ENCODE measurements at places on chromosomes 12 and 14. TPM values are rescaled to one million over a fixed set of nuclear protein-coding genes. Genes with fewer than 3 reads are reported as not detected.

DNA sequence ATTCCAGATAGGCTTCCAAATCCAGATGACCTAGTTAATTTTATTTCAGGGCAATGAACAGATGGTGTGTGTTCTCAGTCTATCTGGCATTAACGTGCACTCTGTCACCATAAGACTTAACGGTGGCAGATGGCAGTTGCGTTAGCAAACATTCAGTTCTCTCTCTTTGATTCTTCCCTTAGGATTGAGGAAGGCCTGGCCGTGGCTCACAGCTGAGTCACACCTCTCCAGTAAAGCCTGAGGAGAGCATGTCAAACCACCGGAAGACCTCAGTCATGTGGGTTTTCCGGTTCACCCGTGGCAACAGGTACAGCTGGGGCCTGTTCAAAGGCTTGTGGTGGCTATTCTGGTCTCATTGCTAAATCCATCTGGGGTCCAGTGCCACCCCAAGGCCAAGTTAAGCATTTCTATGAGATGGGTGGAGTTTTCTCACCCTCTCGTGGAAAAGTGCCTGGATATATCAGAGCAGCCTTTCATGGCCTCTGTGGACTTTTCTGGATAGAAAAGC is 545.1 kb upstream of the ATP2B1 start:
- no peaks in the 10 kb centered on the region for H3K27me3 ChIP-seq
- peak; percentile 65 for DNase-seq
- H3K36me3 ChIP-seq: no peaks in the 10 kb centered on the region
- peaks cover 11% of the 10 kb centered on the region for H3K4me1 ChIP-seq
- no peak overlapping the region for H3K27ac ChIP-seq

ZDHHC22 gene
- total RNA-seq: not detected

DNA sequence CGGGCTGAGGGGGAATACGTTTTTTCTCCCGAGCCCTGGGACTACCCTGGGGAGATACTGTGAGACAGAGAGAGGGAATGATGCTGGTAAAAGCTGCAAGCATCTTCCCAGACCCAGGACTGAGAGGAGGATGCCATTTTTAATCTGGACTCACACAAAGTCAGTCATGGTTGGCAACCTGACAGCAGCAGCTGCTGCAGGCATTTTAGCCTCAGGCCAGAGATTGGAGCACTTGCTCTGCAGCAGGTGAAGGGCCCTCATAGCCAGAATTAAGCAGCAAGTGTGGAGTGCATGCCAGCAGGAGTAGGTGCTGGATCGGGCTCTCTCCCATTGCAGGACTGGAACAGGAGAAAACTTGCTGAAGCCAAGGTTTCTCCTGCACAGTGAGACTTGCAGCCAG is 361.1 kb upstream of the CLEC14A start:
- no peaks in the 10 kb centered on the region for H3K27me3 ChIP-seq
- H3K4me3 ChIP-seq: no peak overlapping the region
- no peaks in the 10 kb centered on the region for H3K36me3 ChIP-seq
- DNase-seq: no peak

SYT1 gene
- total RNA-seq: not detected

- H3K4me3 ChIP-seq: no peak overlapping the region
- H3K27ac ChIP-seq: no peak overlapping the region
- no peaks in the 10 kb centered on the region for H3K4me1 ChIP-seq
Observed at GRCh38 chr12:121823727-121824115, 19.9 kb downstream of the SETD1B start.

GRCh38 chr12:117188121-117188665 is 2.1 kb downstream of the FBXO21 start:
- peak overlapping the region; percentile 95 for H3K4me3 ChIP-seq
- no peak overlapping the region for H3K27ac ChIP-seq
- peaks cover 40% of the 10 kb centered on the region for H3K36me3 ChIP-seq

GRCh38 chr14:43479596-43480195 is 1027.4 kb downstream of the FSCB start:
- no peak for DNase-seq
- no peaks in the 10 kb centered on the region for H3K27me3 ChIP-seq
- no peaks in the 10 kb centered on the region for H3K4me1 ChIP-seq
- no peak overlapping the region for H3K27ac ChIP-seq
- no peaks in the 10 kb centered on the region for H3K36me3 ChIP-seq
- H3K4me3 ChIP-seq: no peak overlapping the region

DNA sequence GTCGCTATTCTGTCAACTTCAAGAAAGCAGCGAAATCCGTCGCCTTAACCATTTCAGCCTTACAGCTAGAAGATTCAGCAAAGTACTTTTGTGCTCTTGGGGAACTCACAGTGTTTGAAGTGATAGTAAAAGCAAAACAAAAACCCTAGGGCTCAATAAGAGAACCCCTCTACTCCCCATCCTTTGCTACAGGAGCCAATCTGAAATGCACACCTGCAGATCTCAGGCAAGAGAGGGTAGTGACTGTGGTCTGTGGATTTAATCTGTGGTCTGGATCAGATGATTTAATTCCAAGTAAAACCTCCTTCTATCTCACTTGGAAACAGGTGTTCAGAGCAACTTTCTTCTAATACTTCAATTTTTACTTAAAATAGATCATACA is 422.9 kb upstream of the OR4E1 start:
- H3K4me3 ChIP-seq: peak overlapping the region; percentile 65
- no peaks in the 10 kb centered on the region for H3K36me3 ChIP-seq
- no peak for DNase-seq
- H3K27ac ChIP-seq: peak overlapping the region; percentile 87
- H3K27me3 ChIP-seq: no peaks in the 10 kb centered on the region
- peaks cover 45% of the 10 kb centered on the region for H3K4me1 ChIP-seq

DNA sequence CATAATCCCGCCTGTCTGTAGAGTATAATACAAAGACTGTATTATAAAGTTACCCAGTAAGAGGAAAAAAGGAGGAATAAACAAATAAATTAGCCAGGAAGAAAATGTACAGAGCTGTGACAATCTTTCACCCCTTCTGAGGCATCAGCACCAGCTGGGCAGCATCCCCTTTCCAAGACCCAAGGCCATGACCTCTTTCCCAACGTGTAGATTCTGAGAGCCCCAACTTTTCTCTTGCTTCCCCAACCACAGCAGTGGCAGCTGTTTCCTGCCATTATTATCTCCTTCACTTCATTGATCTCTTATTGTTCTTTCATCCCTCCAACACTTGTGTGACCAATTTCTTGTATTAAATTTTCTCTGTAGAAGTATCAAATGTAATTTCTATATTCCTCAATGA is 101.6 kb downstream of the BBS10 start:
- H3K27me3 ChIP-seq: peaks cover 6% of the 10 kb centered on the region
- H3K4me3 ChIP-seq: no peak overlapping the region
- no peak for DNase-seq
- H3K4me1 ChIP-seq: no peaks in the 10 kb centered on the region
- H3K36me3 ChIP-seq: no peaks in the 10 kb centered on the region
- H3K27ac ChIP-seq: no peak overlapping the region

SEL1L gene
- total RNA-seq: 57.4 TPM

VRTN gene
- total RNA-seq: not detected

DNA sequence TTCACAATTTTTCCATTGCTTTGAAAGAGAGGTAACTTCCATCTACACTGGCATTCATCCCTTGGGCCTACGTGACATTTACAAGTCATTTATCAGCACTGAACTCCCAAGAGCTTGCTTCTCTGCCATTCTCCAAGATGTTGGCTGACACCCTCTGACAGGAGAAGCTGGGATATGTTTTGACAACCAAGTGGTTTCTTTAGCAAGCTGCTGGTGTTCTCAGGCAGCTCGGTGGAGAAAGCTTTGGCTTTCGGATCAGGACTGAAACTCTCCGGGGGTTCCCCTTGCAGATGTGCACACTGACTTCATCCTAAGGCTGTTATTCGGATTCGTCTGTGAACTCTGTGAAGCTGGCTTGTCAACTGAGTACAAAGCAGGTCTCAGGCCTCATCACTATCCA is 15.7 kb downstream of the KCNA5 start:
- no peak overlapping the region for H3K4me3 ChIP-seq
- H3K27me3 ChIP-seq: peaks cover 9% of the 10 kb centered on the region
- no peak overlapping the region for H3K27ac ChIP-seq
- no peaks in the 10 kb centered on the region for H3K36me3 ChIP-seq
- no peak for DNase-seq

REP15 gene
- not detected for total RNA-seq

- no peak overlapping the region for H3K27ac ChIP-seq
- DNase-seq: no peak
- no peaks in the 10 kb centered on the region for H3K4me1 ChIP-seq
- H3K27me3 ChIP-seq: no peaks in the 10 kb centered on the region
- H3K36me3 ChIP-seq: no peaks in the 10 kb centered on the region
- H3K4me3 ChIP-seq: no peak overlapping the region
Observed at GRCh38 chr12:19704966-19705365, 265.7 kb downstream of the AEBP2 start.

- H3K4me1 ChIP-seq: peaks cover 53% of the 10 kb centered on the region
- no peak overlapping the region for H3K27ac ChIP-seq
- no peaks in the 10 kb centered on the region for H3K27me3 ChIP-seq
- H3K36me3 ChIP-seq: peaks cover 13% of the 10 kb centered on the region
- no peak for DNase-seq
Observed at GRCh38 chr12:123111498-123112165, 39.3 kb downstream of the PITPNM2 start.

DNA sequence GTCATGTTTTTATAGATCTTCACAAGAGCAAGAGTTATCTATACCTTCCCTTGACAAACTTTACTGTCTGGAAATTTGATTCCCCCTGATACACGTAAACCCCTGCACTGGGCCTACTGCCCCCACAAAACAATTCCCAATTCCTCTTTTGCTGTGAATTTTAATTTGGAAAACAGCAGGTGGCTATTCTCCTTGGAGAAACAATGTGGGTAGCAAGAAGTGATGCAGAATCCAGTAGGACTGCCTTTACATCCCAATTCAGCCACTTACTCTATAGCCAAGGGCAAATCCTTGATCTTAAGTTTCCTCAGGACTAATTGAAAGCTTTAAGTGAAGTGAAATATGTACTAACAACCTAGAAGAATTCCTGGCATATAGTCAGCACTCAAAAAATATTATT is 129.3 kb downstream of the ACSS3 start:
- H3K4me3 ChIP-seq: no peak overlapping the region
- H3K27me3 ChIP-seq: no peaks in the 10 kb centered on the region
- H3K36me3 ChIP-seq: no peaks in the 10 kb centered on the region
- H3K4me1 ChIP-seq: no peaks in the 10 kb centered on the region
- DNase-seq: no peak

GRCh38 chr14:99758121-99758821 is 34.9 kb upstream of the EML1 start:
- DNase-seq: no peak
- H3K4me3 ChIP-seq: no peak overlapping the region
- H3K27me3 ChIP-seq: peaks cover 15% of the 10 kb centered on the region
- H3K27ac ChIP-seq: no peak overlapping the region

GRCh38 chr14:56098021-56098420 is 20.2 kb upstream of the PELI2 start:
- no peaks in the 10 kb centered on the region for H3K4me1 ChIP-seq
- no peaks in the 10 kb centered on the region for H3K36me3 ChIP-seq
- DNase-seq: no peak
- H3K27me3 ChIP-seq: peaks cover 8% of the 10 kb centered on the region

DNA sequence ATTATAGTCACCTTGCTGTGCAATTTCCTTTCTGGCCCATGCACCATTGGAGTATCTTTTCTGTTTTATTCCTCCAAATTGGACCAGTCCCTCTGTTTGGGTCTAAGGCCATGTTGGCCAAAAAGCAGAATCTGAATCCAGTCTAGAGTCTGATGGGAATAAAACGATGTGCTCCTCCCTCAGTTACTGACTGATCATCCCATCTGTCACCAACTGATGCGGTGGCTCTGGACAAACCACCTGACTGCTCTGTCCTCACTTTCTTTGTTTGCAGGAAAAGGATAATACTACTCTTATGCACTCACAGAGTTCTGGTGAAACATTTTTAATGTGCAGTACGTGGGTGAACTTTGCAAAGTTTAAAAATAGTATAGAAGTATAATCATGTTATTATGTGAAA is 120.2 kb upstream of the HIF1A start:
- H3K4me1 ChIP-seq: peaks cover 68% of the 10 kb centered on the region
- DNase-seq: no peak
- H3K27ac ChIP-seq: no peak overlapping the region
- no peaks in the 10 kb centered on the region for H3K36me3 ChIP-seq

DNA sequence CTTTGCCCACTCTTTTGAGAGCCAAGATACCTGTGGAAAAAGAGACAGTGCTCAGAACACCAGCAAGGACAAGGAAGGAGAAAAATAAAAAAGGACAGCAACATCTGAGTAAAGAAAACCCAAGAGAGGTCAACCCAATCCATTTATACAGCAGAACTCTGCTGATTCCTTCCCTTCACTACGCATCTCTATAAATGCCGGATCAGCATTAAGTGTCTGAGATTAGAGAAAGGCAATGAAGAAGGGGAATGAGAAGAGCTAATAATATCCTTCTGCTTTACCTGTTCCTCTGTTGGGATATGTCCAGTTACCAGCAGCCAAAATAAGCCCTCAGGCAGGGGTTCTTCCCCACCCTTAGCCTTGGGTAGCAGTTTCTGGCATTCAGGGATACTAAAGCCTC is 15.8 kb downstream of the COQ10A start:
- no peak for DNase-seq
- H3K4me1 ChIP-seq: no peaks in the 10 kb centered on the region
- H3K4me3 ChIP-seq: no peak overlapping the region
- H3K27ac ChIP-seq: peak overlapping the region; percentile 15

IL22 gene
- 1.6 TPM for total RNA-seq

- H3K27me3 ChIP-seq: no peaks in the 10 kb centered on the region
- DNase-seq: no peak
- no peaks in the 10 kb centered on the region for H3K4me1 ChIP-seq
- no peak overlapping the region for H3K27ac ChIP-seq
- no peaks in the 10 kb centered on the region for H3K36me3 ChIP-seq
Observed at GRCh38 chr12:79296133-79296532, 394.6 kb downstream of the PAWR start.

KLHDC1 gene
- 1.3 TPM for total RNA-seq

TOMM20L gene
- not detected for total RNA-seq

GRCh38 chr12:77001276-77001675 is 64.1 kb downstream of the E2F7 start:
- peaks cover 15% of the 10 kb centered on the region for H3K27me3 ChIP-seq
- no peak overlapping the region for H3K4me3 ChIP-seq
- no peak for DNase-seq
- no peak overlapping the region for H3K27ac ChIP-seq
- H3K4me1 ChIP-seq: no peaks in the 10 kb centered on the region

- no peak overlapping the region for H3K27ac ChIP-seq
- peaks cover 5% of the 10 kb centered on the region for H3K27me3 ChIP-seq
- H3K4me1 ChIP-seq: peaks cover 8% of the 10 kb centered on the region
- H3K4me3 ChIP-seq: no peak overlapping the region
- H3K36me3 ChIP-seq: no peaks in the 10 kb centered on the region
Observed at GRCh38 chr12:106919910-106920544, 35.7 kb upstream of the TMEM263 start.

DNA sequence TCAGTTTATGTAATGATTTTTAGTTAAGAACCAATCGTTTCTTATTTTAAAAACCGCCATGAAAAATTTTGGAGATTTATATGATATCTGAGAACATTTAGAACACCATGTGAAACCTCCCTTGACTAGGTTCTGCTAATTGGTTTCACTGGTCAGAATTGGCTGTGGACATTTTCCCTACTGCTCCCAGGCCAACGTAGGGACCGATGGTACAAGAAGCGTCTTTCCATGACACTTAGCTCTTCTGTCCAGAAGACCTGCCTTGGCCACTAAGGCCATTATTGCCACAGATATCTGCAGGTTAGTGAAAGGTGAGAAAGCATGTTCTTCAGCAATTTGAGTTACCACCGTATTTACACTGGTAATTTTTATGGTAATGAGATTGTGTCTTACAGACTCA is 424.0 kb downstream of the TMEM117 start:
- no peaks in the 10 kb centered on the region for H3K4me1 ChIP-seq
- H3K36me3 ChIP-seq: no peaks in the 10 kb centered on the region
- no peak for DNase-seq
- no peak overlapping the region for H3K4me3 ChIP-seq
- no peaks in the 10 kb centered on the region for H3K27me3 ChIP-seq

Data from activated CD4-positive, alpha-beta T cell treated with anti-CD3 and anti-CD28 coated beads for 36 hours (primary cell).